ENCODE measurements at places on chromosomes 16 and 17.

GRCh38 chr17:76091526-76092286 lies 11.9 kb downstream of the EXOC7 start:
- DNase-seq = no peak

- no peak for DNase-seq
Measured at GRCh38 chr16:73735018-73735417, 561.6 kb upstream of the PSMD7 start.

DNA sequence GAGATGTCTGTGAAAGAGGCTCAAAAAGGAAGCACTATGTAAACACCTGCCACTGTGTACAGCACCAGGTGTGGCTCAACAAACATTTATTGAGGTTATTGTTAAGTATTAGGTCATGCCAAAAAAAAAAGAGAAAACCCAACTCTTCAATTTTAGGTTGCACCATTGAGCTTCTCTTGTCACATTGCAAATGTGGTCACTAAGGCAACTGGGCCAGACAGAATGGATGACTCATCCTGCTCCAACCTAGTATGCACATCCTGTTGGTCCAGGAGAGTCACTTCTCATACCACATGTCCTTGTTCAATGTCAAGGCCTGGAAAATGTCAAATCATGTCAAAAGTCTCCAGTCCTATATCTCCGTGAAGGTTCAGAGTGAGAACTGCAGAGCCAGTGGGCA lies 25.0 kb downstream of the HOXB1 start:
- DNase-seq = no peak

- DNase-seq = no peak
Measured at GRCh38 chr16:10612649-10613179, 32.3 kb upstream of the EMP2 start.

DNA sequence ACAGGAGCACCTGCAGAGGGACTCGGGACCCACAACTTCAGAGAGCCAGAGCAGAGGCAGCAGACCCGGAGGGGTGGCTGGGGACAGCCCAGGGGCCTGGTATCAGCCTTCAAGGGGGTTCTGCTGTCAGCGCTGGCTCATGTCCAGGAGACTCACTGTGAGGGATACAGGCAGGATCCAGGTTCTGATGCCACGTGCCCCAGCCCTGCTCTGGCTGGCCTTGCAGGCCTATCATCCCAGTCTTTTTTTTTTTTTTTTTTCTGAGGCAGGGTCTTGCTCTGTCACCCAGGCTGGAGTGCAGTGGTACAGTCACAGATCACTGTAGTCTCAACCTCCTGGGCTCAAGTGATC lies 9.0 kb upstream of the MTSS2 start:
- DNase-seq = no peak

DNA sequence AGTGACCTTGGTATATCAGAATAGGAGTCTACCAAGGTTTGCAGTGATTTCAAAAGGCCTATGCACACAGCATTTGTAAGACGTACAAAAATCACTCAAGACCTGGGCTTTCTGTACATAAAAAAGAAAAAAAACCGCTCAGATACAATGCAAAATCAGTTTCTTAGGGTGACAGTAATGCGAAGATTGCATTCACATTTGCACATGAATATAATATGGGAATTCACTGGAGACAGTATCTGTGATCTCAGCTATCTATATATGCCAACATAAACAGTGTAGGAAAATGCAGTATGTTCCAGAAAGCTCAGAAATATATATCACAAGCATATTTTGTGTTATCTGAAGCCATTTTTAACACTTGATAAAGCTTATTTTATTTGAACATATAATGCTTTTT lies 176.4 kb upstream of the MYOCD start:
- DNase-seq = no peak

GRCh38 chr16:8989099-8989878 lies 25.6 kb upstream of the USP7 start:
- DNase-seq = peak; percentile 81

Measured in left colon (tissue), 2 donors.